CD8-positive, alpha-beta memory T cell (primary cell): ENCODE measurements at places on chromosomes 12 and 14. TPM values are rescaled to one million over a fixed set of nuclear protein-coding genes. Genes with fewer than 3 reads are reported as not detected.

PCNX1 gene
- 13.4 TPM for polyA plus RNA-seq

CLEC1B gene
- polyA plus RNA-seq = not detected

ASCL1 gene
- not detected for polyA plus RNA-seq

DAO gene
- polyA plus RNA-seq = not detected

RHOJ gene
- not detected for polyA plus RNA-seq
